ENCODE measurements at places on chromosomes 7 and 10.

GRCh38 chr7:106568680-106569499 lies 92.1 kb downstream of the CCDC71L start:
- no peak for DNase-seq

DNA sequence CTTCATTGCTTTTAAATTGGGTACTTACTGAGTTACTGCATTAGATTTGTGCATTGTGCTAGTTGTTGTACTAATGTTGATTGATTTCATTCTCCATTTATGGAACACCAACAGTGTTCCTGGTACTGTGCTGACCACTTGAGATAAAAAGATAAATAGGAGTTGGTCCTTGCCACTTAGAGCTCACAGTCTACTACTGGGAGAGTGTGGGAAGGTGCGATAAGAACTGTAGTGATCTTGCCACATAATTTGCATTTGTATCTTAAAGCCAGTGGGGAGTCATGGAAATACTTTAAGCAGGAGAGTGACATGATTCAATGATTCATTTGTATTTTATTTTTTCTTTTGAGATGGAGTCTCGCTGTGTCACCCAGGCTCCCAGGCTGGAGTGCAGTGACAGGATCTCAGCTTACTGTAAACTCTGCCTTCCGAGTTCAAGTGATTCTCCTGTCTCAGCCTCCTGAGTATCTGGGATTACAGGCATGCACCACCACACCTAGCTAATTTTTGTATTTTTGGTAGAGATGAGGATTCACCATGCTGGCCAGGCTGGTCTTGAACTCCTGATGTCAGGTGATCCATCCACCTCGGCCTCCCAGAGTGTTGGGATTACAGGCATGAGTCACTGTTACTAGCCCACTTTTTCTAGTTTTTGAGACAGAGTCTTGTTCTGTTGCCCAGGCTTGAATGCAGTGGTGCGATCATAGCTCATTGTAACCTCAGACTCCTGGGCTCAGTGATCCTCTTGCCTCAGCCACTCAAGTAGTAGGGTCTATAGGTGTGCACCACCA lies 51.2 kb upstream of the TMEM248 start:
- no peak for DNase-seq

DNA sequence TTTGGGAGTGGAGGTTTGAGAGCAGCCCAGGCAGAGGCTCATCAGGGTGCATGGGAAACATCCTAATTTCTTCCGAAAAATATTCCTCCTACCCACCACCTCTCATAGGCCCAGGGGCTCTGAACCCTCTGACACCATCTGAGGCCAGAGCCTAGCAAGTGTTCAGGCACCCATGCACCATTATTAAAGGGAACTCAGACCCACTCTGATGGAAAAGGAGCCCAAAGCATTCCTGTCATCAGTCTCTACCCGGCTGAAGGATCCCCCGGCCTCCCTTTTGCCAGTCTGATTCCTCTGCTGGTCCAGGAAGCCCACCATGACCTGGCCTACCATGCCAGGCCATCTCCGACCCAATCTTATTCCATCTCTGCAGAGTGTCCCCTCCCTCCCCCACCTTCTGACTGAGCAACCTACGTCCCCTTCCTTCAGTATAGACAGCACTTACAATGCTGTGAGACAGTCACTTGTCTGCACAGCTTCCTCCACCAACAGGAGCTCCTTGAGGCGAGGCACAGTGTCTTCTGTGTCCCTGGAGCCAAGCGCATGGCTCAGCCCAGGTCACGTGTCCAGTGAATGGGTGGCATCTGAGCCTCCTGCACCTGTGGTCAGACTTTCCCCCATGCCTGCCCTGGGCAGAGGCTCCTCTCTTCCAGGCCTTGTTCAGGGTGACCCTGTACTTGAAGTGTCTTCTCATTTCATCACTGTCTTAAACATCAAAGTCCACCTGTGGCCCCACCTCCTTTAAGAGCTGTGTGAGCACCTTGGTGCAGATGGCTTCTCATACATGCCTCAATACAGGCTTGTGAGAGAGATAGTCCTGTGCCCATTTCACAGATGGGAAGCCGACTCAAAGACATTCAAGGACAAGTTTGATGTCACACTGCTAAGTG lies 889 bp upstream of the GPR15LG start:
- DNase-seq, result no peak

- DNase-seq, result no peak
Measured at GRCh38 chr10:12697764-12698163, 303.7 kb downstream of the CCDC3 start.

GRCh38 chr7:55120501-55121198 lies 101.8 kb downstream of the EGFR start:
- DNase-seq, result no peak

GRCh38 chr10:5135581-5135980 lies 41.4 kb downstream of the AKR1C3 start:
- no peak for DNase-seq

GRCh38 chr10:122140941-122141623 lies 130.0 kb upstream of the BTBD16 start:
- DNase-seq, result no peak

GRCh38 chr7:2031451-2031845 lies 201.3 kb downstream of the MAD1L1 start:
- no peak for DNase-seq
